ENCODE measurements at places on chromosomes 7 and 10. TPM values are rescaled to one million over a fixed set of nuclear protein-coding genes. Genes with fewer than 3 reads are reported as not detected.

- peak overlapping the region; percentile 82 for H3K4me3 ChIP-seq
Measured at GRCh38 chr7:32489788-32490126, 423 bp downstream of the LSM5 start.

The THSD7A gene
- not detected for total RNA-seq

DNA sequence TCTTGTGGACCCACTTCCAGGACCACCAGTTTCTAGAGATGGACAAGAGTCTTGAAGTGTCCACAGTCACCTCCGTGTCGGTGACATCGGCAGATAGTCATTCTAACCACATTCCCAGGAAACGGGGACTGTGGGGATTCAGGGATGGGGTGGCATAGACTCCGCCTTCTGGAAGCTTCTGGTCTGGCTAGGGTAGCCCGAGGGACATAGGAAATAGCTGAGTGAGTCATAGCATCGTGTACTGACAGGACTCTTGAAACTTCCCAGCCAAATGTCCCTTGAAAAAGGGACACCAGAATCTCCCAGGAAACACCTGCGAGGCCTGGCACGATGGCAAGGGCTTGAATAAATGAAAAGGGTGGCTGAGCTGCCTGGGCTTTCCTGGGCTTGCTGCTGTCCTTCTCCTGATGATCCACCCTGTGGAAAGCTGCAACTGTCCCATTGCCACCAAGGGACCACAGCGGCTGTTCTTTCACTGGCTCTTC is 84.1 kb upstream of the LRRC4 start:
- H3K27me3 ChIP-seq, result no peaks in the 10 kb centered on the region
- no peak overlapping the region for H3K27ac ChIP-seq
- H3K4me1 ChIP-seq, result peaks cover 26% of the 10 kb centered on the region
- DNase-seq, result no peak
- no peaks in the 10 kb centered on the region for H3K36me3 ChIP-seq
- no peak overlapping the region for H3K4me3 ChIP-seq

DNA sequence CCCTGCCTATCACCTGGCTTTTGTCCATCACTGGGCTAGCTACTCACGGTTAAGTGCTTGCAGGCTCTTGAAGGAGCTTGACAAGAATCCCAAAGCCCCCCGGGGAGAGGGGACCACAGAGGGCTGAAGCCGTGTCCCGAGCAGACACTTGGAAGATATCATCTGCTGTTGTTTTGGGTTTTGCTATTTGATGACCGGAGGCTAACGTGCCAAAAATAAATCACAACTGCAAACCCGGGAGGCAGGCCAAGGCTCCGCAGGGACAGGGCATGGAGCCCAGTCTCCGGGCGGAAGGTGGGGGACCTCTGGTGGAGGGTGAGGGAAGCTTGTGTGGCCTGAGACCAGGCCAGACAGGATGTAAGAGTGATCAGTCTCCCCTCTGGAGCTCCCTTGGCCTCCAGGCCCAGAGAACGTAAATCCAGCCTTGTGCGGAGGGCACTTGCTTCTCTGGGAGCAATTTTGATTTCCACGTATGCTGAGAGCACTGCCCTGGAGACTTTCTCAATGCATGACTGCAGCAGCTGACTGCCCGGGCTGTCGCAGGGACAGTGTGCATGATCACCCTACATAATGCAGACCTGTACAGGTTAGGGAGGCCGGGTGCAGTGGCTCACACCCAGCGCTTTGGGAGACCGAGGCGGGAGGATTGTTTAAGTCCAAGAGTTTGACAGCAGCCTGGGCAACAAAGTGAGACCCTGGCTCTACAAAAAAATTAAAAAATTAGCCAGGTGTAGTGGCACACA is at the start of gene PHKG1:
Gene PHKG1, minus strand, starts transcription at position 164 of the 743 bp plus-strand sequence. CDS start 4,011 bp downstream, outside the sequence.
- no peak for DNase-seq
- H3K4me3 ChIP-seq, result no peak within 1 kb of the TSS
- no peak within 1 kb of the TSS for H3K27ac ChIP-seq
- peaks cover 11% of the 10 kb centered on the region for H3K36me3 ChIP-seq

DNA sequence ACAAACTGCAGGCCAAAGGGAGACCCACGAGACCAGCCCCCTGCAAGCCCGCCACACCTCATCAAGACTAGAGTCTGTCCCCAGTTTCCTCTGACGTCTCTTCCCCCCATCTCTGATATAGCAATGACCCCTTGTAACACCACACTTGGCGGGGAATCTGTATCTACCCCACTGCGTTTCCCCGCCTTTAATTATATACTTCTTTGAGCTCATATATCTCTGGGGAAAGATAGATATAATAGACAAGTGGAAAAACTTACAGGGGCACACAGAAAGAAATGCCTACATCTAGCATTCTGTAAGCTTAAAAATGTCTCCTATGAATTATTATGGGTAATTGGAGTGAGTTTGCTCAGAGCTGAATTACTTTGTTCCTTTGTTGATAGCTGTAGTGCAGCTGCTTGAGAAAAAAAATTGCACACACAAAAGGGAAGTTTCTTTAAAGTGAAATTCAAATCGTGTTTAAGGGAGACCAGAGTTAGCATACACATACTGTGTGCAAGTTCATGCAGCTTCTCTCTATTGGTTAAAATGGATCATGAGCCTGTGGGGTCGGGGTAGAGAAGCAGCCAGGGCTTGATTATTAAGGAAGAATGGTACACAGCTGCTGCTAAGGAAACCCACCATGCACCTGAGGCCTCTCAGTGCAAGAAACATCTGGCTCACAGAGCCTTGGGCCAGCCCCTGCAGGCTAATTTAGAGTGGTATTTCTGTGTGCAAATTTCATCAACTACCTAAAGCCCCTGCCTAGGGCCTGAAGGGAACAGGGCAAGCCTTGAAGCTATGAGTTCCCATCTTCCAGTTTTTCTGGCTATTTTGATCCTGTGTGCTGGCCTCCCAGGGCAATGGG is 32.5 kb downstream of the CDCA7L start:
- no peak overlapping the region for H3K4me3 ChIP-seq
- H3K4me1 ChIP-seq, result no peaks in the 10 kb centered on the region
- H3K27ac ChIP-seq, result no peak overlapping the region

DNA sequence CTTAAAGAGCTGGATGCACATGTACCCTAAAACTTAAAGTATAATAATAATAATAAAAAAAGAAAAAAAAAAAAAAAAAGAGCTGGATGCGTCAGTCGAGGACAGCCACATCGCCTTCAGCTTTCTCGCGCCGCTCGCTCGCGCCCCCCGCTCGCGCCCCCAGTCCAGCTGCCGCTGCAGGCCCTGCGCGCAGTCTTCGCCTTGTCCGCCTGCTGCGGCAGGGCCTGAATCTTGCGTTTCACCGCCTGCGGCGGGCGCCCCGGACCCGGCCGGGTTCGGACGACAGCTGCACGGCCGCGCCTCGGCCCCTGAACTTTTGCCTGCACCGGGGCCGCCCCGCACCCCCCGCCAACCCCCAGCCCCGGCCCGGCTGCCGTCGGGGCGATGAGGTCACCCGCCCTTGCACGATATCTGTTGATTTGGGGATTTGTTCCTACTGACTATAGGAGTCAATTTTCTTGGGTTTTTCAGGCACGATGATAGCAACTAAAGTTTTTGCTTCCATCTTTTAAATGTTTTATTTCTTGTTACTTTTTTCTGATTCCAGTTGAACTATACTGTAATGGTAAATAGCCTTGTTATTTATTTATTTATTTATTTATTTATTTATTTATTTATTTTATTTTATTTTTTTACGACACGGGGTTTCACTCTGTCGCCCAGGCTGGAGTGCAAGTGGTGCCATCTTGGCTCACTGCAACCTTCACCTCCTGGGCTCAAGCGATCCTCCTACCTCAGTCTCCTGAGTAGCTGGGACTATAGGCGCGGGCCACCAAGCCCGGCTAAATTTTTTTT is 33.5 kb upstream of the CPN1 start:
- H3K4me1 ChIP-seq, result no peaks in the 10 kb centered on the region
- H3K27me3 ChIP-seq, result peaks cover 19% of the 10 kb centered on the region
- no peak overlapping the region for H3K4me3 ChIP-seq
- H3K27ac ChIP-seq, result no peak overlapping the region
- no peak for DNase-seq

The ANXA8L1 gene
- total RNA-seq, result not detected

DNA sequence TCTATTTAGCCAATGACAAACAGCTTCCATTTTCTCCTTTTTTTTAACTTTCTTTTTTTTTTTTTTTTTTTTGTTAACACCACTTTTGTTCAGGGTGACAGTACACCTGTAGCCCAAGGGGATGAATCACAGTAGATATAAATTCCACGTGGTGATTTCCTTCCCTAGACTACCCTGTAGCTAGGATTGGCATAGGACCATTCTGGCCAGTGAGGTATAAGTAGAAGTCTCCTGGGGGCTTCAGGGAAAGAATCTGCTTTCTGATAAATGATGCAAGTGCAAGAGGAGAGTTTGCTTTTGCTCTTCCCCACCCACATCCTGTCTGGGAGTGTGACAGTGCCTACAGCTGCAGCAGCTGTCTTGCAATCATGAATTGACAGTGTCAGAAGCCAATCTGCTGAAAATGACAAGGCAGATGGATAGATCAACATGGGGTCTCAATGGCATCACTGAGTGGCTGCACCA is 63.2 kb upstream of the TOMM7 start:
- peak overlapping the region; percentile 95 for H3K27ac ChIP-seq
- H3K36me3 ChIP-seq, result no peaks in the 10 kb centered on the region
- H3K27me3 ChIP-seq, result no peaks in the 10 kb centered on the region
- H3K4me1 ChIP-seq, result peaks cover 44% of the 10 kb centered on the region
- DNase-seq, result peak; percentile 83
- H3K4me3 ChIP-seq, result peak overlapping the region; percentile 58

- H3K27ac ChIP-seq, result peak overlapping the region; percentile 98
Measured at GRCh38 chr10:43361547-43362190, 9.8 kb upstream of the FXYD4 start.

GRCh38 chr10:48358838-48359237 is 52.4 kb downstream of the MAPK8 start:
- peaks cover 27% of the 10 kb centered on the region for H3K4me1 ChIP-seq
- peaks cover 3% of the 10 kb centered on the region for H3K36me3 ChIP-seq
- H3K27ac ChIP-seq, result no peak overlapping the region
- H3K4me3 ChIP-seq, result no peak overlapping the region

GRCh38 chr10:69498711-69499471 is 47.6 kb downstream of the TSPAN15 start:
- H3K4me1 ChIP-seq, result peaks cover 7% of the 10 kb centered on the region
- no peaks in the 10 kb centered on the region for H3K27me3 ChIP-seq
- no peak overlapping the region for H3K27ac ChIP-seq
- no peak overlapping the region for H3K4me3 ChIP-seq
- DNase-seq, result no peak
- H3K36me3 ChIP-seq, result no peaks in the 10 kb centered on the region

- peak overlapping the region; percentile 67 for H3K27ac ChIP-seq
- H3K4me1 ChIP-seq, result peaks cover 75% of the 10 kb centered on the region
- peaks cover 31% of the 10 kb centered on the region for H3K36me3 ChIP-seq
- no peaks in the 10 kb centered on the region for H3K27me3 ChIP-seq
- DNase-seq, result no peak
Measured at GRCh38 chr7:131072505-131073091, 255.1 kb upstream of the MKLN1 start.

The EPDR1 gene
- 1.8 TPM for total RNA-seq

DNA sequence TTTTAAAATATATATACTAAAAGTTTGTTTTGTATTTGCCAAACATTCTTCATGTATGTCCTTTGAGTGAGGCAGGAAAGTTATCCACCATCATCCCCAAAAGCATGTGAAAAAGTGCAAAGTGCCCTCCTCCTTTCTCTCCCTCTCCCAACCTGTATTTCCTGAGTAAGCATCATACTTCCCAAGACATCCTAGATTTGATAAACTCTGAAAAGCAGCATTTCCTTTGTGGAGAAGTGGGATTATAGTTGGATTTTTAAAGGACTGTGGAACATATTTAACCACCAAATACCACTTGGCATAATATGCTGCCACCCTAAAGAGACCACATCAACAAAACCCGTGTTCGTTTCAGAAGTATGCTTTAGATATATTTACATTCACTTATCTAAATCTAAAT is 36.9 kb downstream of the NET1 start:
- no peaks in the 10 kb centered on the region for H3K27me3 ChIP-seq
- peaks cover 41% of the 10 kb centered on the region for H3K4me1 ChIP-seq
- H3K36me3 ChIP-seq, result peaks cover 13% of the 10 kb centered on the region
- H3K27ac ChIP-seq, result no peak overlapping the region

GRCh38 chr10:119509909-119510451 is 32.5 kb downstream of the RGS10 start:
- H3K27me3 ChIP-seq, result no peaks in the 10 kb centered on the region
- no peak for DNase-seq
- H3K27ac ChIP-seq, result peak overlapping the region; percentile 70
- H3K36me3 ChIP-seq, result peaks cover 61% of the 10 kb centered on the region
- H3K4me3 ChIP-seq, result no peak overlapping the region

GRCh38 chr7:135811506-135811905 is 62.9 kb upstream of the FAM180A start:
- DNase-seq, result no peak
- no peak overlapping the region for H3K4me3 ChIP-seq
- no peaks in the 10 kb centered on the region for H3K4me1 ChIP-seq

DNA sequence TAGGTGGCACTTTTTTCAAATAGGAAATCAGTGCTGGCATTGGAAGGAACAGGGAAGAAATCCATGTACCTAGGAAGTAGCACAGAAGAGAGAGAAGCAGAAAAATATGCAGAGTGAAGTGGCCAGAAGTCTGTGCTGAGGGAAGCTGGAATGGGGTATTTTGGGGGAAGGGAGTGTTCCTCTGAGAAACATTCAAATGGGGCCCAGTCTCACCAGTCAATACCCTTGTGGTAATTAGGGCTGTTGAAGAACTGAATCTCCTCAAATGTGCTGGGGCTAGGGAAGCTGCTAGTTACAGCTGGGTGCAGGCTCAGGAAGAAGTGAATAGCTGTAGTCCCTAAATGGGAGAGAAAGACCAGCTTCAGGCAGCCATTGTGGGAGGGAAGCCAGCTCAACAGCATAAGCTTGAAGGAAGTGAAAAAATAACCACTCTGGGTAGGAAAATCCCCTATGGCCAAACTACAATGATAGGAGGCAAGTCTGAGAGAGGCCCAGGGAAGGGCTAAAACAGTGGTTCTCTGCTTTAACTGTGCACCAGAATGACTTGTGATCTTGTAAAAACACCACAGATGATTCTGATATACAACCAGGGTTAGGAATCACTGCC is 7.6 kb downstream of the NDST2 start:
- H3K36me3 ChIP-seq, result peaks cover 57% of the 10 kb centered on the region
- peaks cover 40% of the 10 kb centered on the region for H3K4me1 ChIP-seq
- no peaks in the 10 kb centered on the region for H3K27me3 ChIP-seq
- H3K27ac ChIP-seq, result peak overlapping the region; percentile 80
- DNase-seq, result no peak
